Activated CD4-positive, CD25-positive, alpha-beta regulatory T cell (primary cell): ENCODE measurements at places on chromosomes 16 and 17.

- no peak for DNase-seq
Observed at GRCh38 chr16:54176376-54176901, 110.1 kb downstream of the IRX3 start.

DNA sequence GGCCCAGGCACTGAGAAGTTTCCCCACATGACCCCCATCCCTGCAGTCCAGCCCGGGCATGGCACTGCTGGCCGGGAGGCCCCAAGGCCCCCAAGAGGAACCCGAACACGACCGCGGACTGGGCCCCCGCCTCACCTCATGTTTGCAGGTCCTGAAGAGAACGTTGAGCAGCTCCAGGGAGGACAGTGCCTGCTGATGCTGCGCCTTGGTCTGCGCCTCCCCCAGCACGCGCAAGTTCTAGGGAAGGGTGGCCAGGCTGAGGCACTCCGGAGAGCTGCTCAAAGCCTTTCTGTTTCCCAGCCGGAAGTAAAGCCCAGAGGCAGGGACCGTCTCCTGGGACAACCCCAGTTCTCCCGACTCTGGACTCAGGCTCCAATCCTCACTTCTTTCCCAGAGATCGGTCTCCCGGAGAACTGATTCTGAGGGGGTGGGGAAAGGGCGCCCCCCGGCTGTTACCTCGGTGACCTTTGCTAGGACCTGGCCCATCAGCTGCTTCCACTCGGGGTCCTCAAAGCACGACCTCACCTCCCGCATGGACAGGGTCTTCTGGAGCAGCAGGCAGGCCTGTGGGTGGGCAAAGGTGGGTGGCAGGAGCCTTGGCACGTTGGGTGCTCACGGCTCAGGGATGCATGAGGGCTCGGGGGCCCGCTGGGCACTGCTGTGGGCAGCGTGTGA is 13.7 kb downstream of the MYBBP1A start:
- DNase-seq: no peak

DNA sequence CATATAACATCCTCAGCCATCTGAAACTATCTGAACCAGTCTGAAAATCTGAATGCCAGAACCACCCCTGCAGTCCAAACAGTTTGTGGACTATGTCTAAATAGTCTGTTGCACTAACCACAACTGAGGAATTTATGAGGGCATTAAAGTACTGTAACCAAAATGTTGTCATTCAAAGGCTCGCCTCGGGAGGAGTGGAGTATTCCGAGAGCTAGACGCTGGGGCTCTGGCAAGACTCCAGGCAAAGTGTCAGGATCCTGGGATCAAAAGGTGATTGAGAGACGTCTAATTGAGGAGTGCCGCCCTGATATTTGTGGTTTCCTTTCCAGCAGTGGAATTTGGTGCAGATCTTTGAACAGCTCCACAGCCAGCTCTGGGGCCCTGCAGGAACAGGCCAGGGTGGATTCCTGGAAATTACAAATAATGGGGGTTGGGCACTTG is 142.9 kb upstream of the MYOCD start:
- DNase-seq: no peak

DNA sequence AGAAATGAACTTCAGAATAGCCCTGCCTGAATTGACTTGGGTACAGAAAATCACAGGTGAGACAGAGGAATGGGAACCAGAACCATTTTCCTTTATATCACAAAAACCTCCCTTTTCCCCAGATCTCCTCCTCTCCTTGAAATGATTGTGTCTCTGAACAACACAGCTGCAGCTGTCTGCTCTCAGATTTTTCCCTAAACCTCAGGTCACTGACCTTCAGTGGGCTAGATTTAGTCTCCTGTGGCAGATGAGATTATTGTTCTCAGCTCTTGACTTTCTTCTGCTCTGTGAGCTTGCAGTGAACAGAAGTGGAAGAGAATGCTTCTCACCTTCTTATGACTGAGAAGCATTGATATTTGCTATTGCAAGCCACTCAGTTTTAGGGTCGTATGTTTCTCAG is 92.3 kb upstream of the FAM20A start:
- DNase-seq: no peak

DNA sequence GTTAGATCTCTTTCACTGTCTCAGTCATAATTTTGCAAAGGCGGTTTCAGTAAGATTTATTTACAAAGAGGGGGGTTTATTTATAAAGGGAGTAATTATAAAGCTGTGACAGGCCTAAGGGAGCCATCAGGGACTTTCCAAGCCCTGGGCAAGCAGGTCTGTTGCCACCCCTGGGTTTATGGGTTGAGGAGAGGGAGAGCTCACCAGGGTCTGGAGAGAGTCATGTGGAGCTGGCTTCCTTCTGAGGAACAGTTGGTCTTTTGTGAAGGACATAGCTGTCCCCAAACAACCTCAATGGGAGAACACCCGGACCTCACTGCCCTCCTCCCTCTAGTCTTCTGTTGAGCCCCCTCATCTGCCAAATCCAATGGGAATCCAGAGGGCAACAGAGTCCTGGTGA is 9.8 kb downstream of the ITGAM start:
- DNase-seq: no peak

DNA sequence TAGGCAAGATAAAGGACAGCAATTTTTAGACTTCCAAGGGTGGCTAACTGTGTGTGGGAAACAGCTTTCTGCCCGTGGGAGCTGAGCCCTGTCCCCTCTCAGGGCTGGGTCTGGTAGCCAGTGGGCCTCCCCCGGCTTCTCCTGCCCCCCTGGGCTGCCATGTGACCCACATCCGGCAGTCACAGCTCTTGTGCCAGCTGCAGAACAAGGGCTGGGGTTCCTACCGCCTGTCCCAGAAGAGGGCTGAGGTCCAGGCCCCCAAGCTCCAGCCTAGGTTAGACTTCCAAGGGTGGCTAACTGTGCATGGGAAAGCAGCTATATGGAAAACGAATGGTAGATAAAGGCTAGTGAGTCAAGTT is 6.1 kb downstream of the GAST start:
- no peak for DNase-seq

DNA sequence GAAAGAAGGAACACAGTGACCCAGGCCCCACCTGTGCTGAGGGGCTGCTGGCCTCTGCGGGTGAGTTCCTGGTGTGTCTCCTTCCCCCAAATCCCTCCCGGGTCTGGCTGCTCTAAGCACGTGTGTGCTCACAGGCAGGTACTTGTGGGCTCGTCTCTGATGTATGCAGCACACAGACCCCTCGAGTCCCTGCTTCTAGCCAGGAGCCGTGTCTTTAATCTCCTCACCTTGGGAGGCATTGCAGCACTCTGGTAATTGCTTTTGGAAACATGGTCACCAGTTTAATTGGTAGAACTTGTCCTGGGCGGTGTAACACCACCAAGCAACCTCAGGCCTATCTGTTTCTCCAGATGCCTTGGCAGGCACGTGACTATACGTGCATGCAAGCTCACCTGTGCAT is 8.8 kb upstream of the RPL38 start:
- DNase-seq: no peak

DNA sequence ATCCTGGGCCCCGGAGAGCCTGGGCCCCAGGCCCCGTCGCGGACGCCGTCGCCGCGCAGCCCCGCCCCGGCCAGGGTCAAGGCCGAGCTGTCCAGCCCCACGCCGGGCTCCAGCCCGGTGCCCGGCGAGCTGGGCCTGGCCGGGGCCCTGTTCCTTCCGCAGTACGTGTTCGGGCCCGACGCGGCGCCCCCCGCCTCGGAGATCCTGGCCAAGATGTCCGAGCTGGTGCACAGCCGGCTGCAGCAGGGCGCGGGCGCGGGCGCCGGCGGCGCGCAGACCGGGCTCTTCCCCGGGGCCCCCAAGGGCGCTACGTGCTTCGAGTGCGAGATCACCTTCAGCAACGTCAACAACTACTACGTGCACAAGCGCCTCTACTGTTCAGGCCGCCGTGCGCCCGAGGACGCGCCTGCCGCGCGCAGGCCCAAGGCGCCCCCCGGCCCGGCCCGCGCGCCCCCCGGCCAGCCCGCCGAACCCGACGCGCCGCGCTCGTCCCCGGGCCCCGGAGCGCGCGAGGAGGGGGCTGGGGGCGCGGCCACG is 36.8 kb upstream of the ZC3H18 start:
- no peak for DNase-seq

DNA sequence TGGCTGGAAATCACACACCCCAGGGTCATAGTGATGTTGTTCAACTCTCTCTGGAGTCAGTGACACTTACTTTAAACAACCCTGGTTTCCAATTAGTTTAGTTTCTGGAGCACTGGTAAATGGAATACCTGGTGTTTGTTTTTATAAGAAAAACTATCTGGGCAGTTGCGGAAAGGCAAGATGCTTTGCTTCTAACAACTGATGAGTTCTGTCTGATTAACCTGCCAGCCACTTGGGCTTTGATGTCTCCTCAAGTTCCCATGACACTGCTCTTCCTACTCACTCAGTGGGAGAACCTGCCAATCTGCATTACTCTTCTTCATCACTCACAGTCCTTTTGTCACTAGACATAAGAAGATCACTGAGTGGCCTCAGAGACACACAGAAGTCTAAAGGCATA is 78.7 kb upstream of the MTMR4 start:
- DNase-seq: no peak
